ENCODE measurements at places on chromosomes 1 and 21.

DNA sequence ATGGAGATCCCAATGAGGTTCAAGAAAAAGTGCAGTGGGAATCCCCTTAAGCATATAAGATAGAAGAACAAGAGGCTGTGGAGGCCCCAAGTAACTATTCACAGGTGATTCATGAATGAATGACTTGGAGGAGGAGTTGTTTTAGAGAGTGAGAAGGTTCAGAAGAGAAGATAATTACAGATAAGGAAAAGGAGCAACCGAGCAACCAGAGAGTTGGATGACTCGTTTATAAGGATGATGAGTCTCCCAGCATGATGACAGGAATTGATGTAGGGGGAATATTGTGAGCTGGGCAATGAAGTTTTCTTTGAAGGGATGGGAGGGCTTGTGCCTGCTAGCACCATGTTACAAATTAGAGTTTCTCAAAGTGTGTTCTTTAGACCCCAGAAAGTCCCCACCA is 9.8 kb downstream of the C8A start:
- no peak for DNase-seq

- no peak for DNase-seq
Observed at GRCh38 chr1:93713341-93713740, 31.7 kb upstream of the BCAR3 start.

DNA sequence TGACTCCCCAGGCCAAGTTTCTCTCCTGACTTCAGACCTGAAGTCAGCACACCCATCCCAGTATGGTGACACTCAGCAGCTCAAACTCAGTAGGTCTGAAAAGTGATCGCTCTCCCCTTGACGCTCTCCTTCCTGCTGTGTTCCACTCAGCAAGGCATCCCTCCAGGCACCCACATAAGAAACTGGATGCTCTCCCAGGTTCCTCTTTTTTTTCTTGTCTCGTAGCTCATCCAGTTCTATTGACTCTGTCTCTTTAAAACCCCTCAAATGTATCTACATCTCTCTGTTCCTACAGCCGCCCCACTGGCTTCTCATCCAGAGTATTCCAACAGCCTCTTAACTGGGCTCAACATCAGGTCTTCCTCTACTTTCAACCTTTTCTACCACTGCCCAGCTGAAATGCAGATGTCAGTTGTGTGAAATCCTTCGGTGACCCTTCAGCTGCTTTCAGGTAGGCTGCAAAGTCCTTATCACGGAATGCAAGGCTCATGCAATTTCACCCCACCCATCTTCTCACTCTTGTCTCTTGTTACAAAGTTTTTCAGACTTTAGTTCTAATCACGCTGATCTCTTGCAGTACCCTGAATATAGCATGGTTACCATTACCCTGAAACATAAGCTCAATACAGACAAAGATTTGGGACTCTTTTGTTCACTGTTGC is 286.2 kb upstream of the POU3F1 start:
- no peak for DNase-seq

- DNase-seq = no peak
Observed at GRCh38 chr1:180053594-180054567, 99.3 kb downstream of the CEP350 start.

DNA sequence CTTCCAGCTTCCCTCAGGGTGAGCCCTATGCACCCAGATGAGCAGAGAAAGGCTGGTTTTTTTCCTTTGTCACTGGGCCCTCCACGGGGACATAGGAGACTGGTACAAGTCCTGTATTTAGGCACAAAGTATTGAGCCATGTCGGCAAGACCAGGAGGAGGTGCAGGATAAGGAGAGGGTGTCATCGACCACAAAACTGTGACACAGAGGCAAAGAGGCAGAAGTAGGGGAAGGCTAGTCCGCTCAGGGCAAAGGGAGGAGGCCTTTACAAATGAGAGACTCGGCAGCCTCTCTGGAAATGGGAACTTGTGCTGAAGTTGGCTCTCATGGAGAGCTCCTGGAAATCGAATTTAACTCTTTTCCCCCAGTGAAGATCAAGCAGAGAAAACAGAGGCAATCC is 70.7 kb upstream of the CAMK1G start:
- no peak for DNase-seq

- no peak for DNase-seq
Observed at GRCh38 chr1:109467301-109467777, 993 bp downstream of the SYPL2 start.

GRCh38 chr1:203531063-203531462 is 37.1 kb downstream of the OPTC start:
- no peak for DNase-seq

GRCh38 chr1:167052389-167052788 is 37.8 kb downstream of the GPA33 start:
- no peak for DNase-seq

DNA sequence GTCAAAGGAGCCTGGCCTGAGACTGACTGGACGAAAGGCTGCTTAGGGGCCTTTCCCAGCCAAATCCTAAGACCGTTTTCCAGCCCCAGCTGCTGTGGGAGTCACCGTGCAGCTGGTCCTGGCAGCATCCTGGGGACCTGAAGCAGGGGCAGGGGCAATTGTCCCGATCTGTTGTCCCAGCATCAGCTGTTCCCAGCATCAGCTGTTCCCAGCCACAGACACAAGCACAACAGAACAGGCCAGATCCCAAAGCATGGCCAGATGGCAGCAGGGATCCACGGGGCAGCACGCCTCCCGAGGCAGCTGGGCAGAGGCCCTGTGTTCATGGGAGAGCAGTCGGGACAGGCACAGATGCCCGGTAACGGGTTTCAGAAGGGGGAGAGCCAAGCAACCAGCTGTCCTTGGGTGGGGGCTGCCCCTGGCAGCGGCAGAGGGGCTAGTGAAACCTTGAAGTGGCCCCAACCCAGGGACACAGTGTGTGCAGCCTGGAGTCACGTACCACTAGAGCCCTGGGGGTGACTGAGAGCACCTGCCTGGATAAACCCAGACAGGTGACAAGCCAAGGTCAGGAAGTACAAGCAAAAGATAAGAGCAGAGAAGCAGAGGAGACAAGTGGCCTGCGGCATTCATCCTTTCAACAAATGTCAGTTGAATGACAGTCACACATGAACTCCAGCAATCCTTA is 13.3 kb downstream of the CELA2B start:
- DNase-seq = no peak

DNA sequence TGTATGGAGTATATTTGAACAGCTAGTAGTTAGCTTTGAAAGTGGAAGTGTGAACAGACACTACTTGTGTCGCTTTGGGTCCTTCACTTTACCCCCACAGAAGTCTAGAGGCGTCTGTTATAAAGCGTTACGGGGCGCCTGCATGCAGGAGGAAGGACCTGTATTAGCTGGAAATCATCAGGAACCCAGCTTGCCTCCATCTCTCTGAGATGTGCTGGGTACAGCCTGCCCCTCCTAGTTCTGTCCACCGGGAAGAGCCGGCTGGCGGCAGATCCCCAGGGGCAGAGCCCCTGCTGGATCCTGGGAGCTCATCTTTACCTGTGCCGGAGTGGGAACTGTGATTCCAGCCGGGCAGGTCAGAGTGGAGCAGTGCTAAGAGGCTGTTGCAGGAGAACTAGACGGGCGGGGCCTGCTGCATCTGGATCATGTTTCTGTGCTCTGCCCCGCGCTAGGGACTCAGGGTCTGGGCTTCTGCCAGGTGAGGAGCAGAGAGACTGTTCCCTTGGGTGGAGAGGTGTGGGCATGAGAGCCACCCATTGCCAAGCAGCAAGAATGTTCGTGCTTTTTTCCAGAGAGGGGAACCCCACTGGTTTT is 22.3 kb upstream of the SPSB1 start:
- no peak for DNase-seq

DNA sequence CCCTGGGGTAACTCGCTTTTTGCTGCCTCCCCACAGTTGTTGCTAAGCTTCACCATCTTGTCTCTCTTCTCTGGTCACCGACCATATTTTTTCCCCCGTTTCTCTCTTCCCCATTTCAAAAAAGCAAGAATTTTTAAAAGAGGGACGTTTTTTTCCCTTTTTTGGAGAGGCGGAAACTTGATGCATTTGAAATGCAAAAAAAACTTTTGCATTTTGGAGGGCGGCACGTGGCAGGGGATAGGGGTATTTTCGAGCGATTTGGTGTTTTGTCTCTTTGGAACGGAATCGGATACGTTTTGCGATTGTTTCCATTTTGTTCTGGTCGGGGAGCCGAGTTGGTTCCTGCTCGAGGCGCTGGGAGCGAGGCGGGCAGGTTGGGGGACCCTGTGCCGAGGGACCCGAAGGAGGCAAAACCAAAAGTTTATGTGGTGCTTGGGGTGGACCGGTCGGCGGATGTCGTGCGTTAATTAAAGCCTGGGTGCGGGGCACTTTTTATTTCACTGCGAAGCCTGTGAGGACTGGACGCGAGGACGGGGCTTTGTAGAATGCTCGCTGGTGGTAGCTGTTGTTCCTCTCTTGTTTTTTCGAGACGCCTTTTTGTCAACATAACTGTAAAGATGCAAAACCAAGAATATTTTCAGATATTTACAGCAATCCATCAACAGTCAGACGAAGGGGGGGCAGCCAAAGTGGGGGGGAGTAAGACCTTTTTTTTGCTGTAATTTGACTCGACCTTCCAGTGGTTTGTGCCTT is 884 bp downstream of the H3-3A start:
- DNase-seq = peak; percentile 21

DNA sequence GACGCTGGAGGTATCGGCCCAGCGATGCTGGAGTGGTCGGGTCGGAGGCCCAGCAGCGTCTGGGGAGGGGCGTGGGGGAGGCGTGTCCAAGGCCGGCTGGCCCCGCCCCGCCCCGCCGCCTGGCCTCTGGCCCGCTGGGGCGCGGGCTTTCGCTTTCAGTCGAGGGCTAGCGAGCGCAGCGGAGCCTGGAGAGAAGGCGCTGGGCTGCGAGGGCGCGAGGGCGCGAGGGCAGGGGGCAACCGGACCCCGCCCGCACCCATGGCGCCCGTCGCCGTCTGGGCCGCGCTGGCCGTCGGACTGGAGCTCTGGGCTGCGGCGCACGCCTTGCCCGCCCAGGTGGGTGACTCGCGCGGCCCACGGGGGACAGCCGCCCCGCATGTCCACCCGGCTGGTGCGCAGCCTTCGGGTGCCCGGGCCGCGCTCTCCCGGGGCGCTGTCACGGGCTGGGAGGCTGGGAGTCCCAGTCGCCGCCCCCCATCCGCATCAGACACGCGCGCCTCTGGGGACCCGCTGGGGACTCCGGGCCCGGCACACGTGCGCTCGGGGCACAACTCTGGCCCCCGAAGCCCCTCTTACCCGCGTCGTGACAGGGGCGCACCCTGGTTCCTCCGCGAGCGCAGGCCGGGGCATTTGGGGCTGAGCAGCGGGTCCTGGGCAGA is at the start of gene TNFRSF1B:
Gene TNFRSF1B, plus strand, starts transcription at position 158 of the 659 bp plus-strand sequence. Its CDS starts 101 bp downstream, at position 259.
- peak; percentile 52 for DNase-seq

DNA sequence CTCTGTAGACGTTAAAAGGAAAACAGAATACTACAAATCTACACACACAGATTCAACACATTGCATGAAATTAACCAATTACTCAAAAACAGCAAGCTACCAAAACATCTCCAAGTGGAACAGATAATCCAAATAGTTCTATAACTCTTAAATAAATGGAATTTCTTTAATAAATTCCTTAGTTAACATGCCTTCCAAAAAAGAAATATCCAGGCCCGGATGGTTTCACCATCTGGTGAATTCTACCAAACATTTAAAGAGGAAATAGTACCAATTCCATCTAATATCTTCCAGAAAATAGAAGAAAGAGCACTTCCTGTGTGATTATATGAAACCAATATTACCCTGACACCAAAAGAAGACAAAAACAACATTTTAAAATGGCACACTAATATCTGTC is 52.8 kb upstream of the COL6A2 start:
- DNase-seq = no peak

DNA sequence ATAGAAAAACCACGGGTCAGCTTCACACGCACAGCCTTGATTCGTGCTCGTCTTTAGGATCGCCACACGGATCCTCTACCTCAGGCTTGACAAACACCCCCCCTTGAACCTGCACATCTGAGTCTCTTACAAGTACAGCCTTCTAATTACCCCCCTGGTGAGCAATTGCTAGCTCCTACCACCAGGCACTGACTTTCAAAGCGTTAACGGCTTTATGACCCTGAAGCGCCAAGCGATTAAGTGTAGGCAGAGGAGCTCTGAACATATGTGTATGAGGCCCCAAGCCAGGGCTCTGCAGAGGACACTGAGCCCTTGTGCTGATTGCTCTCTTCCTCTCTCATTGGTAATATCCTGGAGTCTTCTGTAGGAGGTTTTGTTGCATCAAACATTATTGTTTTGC is 55.7 kb upstream of the EPHA8 start:
- DNase-seq = no peak

DNA sequence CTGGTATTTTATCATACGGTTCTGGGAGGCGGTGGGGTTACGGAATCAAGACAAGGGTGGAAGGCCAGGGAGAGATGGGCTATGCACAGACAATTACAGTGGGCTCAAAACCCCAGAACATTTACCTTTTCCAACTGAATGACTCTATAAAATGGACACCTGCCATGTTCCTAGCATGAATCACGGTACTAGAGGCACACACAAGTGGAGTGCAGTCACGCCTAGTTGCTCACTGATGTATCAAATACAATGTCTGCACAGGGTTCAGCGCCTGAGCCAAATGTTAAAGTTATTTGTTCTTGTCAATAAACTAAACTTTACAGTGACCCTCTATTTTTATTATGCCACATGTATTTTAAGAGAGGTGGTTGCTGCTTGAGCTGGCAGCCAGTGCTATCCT is 121.4 kb downstream of the ATG4C start:
- DNase-seq = no peak

DNA sequence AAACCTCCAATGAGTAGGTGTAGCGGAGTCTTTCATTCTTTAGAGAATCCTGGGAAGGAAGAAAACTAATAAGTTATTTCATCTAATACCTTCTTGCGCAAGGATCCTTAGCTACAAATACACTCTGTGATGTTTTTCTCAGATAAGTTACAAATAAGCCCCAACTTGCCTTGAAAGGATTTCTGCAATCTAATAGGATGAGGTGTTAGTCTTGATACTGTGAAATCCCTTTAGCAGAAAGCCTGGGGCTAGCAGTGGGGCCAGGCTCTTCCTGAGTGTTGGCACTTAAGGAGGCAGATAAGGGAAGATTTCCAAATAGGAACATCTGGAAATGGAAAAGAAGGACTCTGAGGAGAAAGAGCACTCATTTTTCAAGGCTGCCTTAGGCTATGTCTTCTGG is 168.0 kb upstream of the DAB1 start:
- no peak for DNase-seq

DNA sequence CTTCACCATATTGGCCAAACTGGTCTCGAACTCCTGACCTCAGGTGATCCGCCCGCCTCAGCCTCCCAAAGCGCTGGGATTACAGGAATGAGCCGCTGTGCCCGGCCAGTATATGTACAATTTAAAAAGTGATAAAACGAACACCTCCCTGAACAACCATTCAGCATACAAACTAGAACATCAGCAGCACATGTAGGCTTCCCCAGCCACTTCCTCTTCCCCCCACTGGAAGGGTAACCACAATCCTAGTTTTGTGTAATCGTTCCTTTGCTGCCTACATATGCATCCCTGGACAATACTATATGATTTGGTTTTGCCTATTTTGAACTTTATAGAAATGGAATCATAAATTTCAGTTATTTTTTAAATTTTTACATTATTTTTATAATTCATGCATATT is 60.4 kb downstream of the DESI2 start:
- no peak for DNase-seq

DNA sequence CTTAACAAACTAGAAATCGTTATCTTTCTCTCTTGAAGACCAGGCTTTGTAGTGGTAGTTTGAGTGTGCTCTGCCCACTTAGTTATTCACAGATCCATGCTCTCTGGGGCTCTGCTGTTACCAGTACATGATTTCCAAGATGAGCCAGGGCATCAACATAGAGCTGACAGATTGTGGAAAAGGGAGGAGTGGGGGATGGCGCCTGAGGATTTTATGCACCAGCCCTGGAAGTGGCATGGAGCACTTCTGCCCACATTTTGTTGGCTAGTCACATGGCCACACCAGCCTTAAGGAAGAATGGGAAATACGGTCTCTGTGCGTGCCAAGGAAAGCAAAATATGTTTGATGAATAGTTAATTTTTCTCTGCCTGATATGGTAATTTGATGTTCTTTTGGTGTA is 18.2 kb downstream of the TSNAX start:
- no peak for DNase-seq

Measured in stimulated activated CD4-positive, alpha-beta T cell treated with anti-CD3 and anti-CD28 coated beads, Interleukin-15, amount 100 ng/mL, for 1 hour (primary cell).